ENCODE measurements at places on chromosomes 4 and X.
A peak's percentile ranks its signal among the peaks of the same experiment; 100 is the strongest.

DNA sequence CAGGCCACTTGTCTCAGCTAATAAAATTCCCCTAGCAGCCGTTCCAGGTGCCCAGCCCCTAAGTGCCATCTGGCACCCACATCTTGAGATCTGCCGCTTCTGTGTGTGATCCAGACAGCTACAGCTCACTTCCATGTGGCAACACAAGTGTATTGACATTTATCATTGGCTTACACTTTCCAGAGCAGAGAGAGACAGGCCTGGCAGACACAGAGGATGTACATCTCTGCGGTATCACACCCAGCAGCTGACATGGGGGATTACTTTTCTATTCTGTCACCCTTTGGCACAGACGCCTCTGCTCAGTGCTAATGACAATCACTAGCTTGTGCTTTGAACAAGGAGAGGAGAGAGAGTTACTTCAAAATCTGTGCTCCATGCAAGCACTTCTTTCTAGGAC is 195.9 kb downstream of the KDR start:
- no peak for DNase-seq

- no peak for DNase-seq
Measured at GRCh38 chr4:22235698-22236097, 280.2 kb downstream of the ADGRA3 start.

DNA sequence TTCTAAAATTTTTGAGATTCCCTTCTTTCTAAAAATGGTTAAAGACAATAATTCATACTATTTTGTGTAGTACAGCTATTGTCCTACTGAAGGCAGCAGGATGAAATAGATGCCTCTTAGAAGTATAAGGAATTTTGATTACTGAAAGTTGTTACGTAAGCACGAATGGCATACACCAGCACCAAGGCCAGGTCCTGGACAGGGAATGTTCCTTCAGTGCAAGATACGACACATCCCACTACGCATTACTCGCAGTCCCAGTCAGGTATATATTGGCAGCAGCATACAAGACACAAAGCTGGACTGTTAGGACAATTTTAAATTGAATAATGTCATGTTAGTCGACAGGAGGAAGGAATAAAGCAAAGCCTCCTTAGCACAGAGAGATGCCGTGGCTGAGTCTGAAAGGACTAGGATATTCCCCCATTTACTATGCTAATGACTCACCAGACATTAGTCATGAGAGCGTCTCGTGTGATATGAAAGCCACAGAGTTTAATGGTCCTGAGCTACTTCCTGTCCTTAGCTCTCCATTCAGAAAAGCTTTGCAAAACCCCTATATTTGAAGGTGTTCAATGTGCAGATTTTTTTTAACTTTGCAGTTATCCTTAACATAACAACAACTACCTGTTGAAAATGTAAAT is 504.3 kb downstream of the FAM133A start:
- no peak for DNase-seq

DNA sequence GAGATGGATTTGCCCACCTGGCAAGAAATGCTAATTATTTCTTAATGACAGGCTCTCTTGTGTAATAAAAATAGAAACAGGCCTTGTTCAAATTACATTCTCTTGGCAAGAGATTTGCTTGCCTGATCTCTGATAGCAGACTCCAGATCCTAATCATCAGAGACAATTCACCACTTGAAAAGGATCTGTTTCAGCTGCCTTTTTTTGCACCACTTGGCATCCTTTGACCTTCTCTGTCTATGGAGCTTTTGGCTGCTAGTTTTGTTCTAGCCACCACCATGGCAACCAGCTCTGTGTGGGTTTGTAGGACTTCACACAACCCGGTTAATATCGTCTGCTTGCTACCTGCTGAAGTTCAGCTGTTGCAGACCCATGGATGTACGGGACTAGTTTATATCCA is 241.1 kb upstream of the TLL1 start:
- DNase-seq = no peak

DNA sequence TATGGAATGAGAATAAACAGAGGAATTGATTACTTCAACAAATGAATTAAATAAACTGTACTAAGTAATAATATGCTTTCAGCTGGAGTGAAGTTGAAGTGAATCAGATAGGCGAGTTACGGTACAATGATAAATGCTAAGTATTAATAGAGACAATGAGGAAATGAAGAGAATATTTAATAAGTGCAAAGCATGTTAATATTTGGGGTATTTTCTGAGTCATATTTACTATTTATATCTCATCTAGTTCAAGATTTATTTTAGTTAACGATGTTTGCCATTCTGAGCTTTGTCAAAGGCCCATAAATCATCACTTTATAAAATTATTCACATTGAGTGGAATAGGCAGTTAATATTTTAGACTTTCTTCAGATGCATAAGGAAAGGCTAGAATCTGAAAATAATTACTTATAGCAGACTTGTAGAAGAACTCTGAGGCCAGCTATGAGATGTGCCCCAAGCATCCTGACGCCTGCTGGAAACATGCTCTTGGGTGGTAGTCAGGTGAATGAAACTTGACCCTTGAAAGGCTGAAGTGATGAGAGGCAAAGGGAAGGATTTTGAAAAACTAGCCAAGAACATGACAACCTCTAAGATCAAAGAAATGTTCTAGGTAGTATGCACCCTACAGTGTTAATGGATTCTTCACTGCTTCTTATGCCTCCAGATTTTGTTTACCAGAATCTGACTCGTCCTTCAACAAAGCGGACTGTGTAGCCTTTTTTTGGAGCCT is 133.8 kb upstream of the STIM2 start:
- DNase-seq = no peak

DNA sequence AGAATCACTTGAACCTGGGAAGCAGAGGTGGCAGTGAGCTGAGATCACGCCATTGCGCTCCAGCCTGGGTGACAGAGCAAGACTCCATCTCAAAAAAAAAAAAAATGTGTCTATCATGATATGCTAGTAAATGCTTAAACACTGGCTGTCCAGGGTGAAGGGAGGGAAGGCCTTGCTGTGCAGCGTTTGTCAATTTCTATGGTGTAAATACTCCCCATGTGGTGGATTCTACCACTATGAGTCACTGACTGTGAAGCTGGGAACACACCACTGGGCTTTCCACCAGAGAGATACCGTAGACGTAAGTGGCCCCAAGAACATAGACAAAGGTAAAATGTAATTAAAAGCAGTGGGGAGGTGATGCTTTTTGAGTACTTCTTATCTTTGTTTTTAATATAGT is 51.3 kb upstream of the LEF1 start:
- no peak for DNase-seq

DNA sequence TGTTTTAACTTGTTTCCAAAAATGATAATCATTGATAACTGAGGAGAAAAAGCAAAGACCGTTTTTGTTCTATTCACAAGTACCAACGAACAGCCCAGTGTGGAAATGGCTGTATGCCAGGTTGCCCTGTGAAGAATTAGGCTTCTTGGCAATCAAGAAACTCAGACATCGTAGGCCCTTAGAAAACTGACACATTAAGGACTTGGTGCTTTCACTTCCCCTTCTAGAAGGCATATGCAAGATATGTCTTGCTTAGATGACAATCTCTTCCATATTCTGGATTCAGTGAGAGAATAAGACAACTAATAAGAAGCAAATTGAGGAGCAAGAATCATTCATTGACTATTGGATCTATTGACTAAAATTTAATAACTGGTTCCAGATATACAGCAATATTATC is 56.6 kb downstream of the ANAPC10 start:
- DNase-seq = no peak

- no peak for DNase-seq
Measured at GRCh38 chr4:153001626-153002025, 65.5 kb downstream of the FHDC1 start.

DNA sequence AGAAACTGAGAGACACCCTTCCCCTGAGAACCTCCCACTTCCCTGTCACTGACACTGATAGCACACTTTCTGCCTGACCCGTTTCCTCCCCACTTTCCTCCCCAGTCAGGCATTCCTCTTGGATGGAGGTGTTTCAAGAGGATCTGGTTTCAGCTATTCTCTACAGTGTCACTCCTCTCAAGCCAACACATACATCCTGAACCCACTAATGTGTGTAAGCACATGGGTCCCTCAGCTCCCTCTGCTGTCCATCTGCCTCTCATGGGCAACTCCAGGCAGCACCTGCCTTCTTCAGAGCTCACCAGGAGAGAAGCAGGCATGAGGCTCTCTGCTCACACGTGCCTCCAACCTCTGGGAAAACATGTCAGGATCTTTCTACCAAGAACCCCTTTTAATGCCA is 207.6 kb downstream of the NAF1 start:
- no peak for DNase-seq

- peak; percentile 72 for DNase-seq
Measured at GRCh38 chrX:68433155-68433980, at the start of gene OPHN1. OPHN1 (minus strand) TSS chrX:68433495; CDS start chrX:68433020, 475 bp downstream.

DNA sequence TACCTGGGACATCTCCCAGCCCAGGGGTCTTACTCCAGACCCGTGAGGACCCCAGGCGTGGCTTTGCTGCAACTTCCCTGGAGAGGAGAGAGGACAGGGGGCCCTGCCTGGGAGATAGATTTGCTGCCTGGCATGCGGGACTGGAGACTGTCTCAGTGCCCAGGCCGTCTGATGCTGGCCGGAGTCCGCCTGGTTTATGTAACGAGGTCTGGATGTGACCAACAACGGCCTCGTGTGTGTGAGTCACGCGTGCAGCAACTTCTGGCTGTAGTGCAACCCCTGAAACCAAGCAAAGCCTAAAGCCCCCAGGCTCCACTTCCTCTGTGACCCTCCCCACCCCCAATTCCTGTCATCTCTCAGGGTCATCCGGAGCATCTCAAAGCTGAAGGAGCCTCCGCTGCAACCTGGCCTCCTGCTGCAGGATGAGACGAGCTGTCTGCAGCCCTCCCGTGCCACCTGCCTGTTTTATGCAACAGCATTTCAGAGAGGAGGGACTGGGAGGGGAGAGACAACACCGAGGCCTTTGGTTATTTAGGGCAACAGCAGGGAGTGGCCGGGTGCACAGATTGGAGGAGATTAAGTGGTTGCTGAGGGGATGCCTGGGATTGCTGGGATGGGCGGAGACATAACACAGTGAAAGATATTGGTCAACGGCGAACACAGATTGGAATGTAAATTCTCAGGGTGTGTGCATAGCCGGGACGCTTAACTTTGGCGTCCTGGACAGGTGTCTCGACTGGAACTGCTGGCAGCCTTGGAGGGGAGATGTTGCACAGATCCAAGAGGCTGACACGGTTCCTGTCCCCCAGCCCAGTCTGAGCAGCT is 16.0 kb downstream of the XG start:
- peak; percentile 33 for DNase-seq

DNA sequence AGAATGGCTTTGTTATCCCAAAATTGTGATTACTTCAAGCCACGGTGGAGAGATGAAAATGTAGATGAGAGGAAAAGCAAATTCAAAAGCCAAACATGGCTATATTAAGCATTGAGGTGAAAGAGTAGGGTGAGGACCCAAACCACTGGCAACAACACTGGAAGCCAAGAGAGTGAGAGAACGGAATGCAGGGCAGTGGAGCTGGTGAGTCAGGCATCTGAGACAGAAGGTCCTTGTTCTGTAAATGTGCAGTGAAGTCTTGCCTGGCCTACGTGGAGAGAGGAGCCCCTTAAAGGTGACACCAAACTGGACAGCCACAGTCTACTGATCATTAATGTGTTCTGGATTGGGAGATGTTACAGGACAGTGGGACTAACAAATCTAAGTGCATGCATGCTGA is 22.8 kb upstream of the SEC24B start:
- DNase-seq = peak; percentile 19

GRCh38 chr4:53101191-53101581 is 239.1 kb downstream of the RASL11B start:
- peak; percentile 69 for DNase-seq

GRCh38 chrX:50167366-50167765 is 33.4 kb downstream of the AKAP4 start:
- no peak for DNase-seq

All from foreskin fibroblast (primary cell).